ENCODE measurements at places on chromosomes 16 and 17. TPM values are rescaled to one million over a fixed set of nuclear protein-coding genes. Genes with fewer than 3 reads are reported as not detected.

ABI3 gene
- total RNA-seq: 1.3 TPM

CPPED1 gene
- 11.3 TPM for total RNA-seq

- DNase-seq: no peak
Measured at GRCh38 chr17:6159541-6160231, 89.5 kb downstream of the WSCD1 start.

DNA sequence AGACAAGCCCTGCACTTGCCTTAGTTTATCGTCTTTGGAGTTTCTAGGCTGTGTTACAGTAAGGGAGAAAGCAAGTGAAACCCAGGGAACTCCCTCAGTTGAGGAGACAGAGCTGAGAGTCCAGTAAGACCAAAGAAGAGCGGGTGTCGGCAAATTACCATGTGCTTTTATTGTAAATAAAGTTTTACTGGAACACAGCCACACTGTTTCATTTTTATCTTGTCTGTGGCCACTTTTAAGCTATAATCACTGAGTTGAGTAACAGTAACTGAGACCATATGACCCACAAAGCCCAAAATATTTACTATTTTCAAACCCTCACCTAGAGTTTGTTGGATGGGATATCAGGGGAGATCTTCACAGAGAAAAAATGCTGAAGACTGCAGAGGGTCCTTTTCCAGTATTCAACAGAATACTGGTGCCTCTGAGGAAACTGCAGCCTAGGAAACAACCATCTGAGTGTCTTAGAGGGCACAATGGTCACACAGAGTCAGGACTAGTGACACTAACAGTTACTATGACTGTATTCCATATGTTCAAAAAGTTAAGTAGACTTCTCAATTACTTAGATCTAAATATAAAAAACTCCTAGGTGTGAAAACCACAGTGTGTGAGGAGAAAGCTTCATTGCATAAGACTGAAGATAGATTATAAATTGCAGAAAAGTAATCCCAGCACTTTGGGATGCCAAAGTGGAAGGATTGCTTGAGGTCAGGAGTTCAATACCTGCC is 351.1 kb upstream of the TBX2 start:
- no peak for DNase-seq

- no peak for DNase-seq
Measured at GRCh38 chr16:12538667-12539091, 265.0 kb downstream of the CPPED1 start.

GRCh38 chr17:78307887-78308638 is 51.8 kb downstream of the SOCS3 start:
- DNase-seq: no peak

Measured in stomach (tissue), 19 donors.